ENCODE measurements at places on chromosomes 2 and 18.
A peak's percentile ranks its signal among the peaks of the same experiment; 100 is the strongest.

- no peak for DNase-seq
These were observed 45.2 kb upstream of the NOSTRIN start for GRCh38 chr2:168757223-168757622.

DNA sequence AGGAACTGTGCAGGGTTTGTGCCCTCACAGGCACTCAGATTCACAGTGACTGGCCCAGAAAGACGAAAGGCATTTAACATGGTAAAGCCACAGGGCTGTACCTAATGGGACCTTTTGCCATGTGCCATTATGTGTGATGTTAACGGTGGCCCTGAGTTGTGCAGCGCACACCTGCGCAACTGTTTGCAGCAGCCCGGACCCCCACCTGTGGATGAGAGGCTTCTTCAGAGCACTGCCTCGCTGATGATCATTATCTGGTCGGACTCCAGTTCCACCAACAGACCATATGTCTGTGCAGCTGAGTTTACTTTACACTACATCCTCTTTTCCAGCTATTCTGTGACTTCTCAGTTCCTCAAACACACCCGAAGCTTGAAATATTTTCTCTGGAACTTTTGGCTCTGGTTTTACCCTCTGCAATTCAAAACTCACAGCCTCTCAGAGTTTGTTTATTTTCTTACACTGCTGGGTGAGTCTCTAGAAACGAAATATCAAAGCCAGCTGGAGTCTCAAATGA is 35.6 kb upstream of the UBE2F start:
- DNase-seq = peak; percentile 50

DNA sequence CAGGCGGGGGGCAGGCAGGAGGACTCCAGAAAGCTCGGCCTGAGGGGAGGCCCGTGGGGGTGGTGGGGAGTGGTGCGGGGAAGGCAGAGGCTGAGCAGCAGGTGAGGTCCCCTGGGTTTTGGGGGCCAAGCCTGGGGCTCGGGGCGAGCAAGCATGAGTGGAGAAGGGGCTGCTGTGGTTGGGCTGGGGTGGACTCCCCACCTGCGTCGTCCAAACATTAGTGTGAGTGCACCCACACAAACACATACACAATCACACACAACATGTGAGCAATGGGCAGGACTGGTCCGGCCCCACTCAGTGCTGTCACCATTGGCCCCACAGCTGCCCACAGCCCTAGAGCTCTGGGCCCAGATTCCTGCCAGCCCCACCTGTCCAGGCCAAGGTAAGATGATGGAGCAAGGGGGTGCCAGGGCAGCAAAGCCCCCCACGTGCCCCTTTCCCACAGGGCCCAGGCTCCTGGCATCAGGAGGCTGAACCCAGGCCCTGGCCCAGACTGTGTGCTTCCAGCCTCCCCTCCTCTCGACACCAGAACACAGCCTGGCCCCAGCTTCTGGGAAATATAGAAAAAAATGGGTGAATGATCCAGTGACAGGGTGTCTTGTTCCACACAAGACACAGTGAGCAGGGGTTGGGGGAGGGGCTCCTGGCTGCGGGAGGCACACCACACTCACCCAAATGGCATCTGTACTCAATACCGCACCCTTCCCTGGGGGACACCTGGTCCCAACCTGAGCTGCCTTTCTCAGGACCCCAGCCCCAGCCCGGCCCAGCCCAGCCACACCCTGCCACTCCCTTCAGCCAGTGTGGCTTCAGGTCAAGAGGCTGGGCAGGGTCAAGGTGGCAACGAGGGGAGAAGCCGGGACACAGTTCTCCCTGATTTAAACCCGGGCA is 463 bp upstream of the ALPP start:
- DNase-seq = peak; percentile 6

- no peak for DNase-seq
These were observed 206.6 kb downstream of the AGPS start for GRCh38 chr2:177599139-177599688.

DNA sequence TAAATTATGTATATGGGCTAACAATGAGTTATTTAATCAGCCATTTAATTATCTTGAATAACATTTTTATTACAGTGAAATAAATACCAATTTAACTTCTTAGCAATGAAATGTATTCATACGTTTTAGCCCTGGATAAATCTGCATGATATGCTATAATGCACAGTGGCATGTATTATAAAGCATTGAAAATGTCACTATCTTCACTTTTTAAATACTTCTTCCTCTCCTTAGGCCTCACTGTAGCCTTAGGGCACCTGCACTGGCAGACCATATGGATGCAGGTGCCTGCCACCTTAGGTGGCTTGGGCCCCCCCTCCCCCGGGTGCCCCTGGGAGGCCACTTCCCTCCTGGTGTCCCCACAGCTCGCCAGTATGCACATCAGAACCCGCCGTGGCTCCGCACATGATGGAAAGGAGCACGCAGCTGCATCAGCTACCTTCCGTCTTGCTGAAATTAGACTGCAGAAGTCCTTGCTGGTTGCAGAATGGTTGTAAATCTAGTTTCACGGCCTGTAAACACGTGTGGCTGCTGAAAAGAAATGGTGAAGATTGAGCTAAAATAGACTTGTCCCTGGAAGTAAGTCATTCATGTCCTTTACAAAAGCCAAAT is 56.7 kb downstream of the ADI1 start:
- no peak for DNase-seq

DNA sequence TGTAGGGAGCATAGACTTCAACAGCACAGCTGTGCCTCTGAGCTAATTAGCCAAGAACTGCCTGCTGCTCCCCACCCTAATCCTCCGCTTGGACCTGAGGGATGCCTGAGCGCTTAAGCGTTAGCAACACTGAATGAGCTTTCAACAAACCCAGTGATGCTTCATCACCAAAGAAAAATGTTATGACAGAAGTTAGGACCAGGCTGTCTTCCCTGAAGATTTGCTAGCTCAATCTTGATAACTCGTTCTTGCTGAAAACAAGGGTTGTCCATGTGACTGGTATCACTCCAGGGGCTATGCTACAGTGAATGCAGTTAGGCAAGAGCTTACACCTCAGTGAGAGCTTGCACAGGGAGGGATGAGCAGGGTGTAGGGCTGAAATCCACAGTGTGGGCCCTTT is 190.7 kb upstream of the SIX2 start:
- DNase-seq = peak; percentile 62

DNA sequence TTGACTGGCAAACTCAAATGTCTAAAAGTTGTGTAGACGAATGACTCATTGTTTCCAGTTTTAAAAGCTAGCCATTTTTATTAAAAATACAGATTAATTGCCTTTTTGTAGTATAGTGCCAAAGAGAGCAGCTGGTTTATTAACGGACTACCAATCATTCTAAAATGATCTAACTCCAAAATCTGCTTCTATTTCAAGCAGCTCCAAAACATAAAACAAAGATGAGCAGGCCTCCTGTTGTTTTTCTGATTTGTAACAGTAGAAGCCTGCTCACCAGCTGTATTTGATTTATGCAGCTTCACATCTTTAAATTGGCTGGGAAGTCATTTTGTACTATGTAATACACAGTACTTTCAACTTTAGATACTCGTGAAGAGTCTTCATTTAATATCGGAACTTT is 171.8 kb downstream of the UBR3 start:
- peak; percentile 19 for DNase-seq

GRCh38 chr2:208618220-208618619 is 211.6 kb downstream of the PTH2R start:
- no peak for DNase-seq

- DNase-seq = no peak
These were observed 44.9 kb downstream of the ZEB2 start for GRCh38 chr2:144475044-144475443.

GRCh38 chr18:31990823-31991222 is 27.8 kb upstream of the RNF125 start:
- no peak for DNase-seq

DNA sequence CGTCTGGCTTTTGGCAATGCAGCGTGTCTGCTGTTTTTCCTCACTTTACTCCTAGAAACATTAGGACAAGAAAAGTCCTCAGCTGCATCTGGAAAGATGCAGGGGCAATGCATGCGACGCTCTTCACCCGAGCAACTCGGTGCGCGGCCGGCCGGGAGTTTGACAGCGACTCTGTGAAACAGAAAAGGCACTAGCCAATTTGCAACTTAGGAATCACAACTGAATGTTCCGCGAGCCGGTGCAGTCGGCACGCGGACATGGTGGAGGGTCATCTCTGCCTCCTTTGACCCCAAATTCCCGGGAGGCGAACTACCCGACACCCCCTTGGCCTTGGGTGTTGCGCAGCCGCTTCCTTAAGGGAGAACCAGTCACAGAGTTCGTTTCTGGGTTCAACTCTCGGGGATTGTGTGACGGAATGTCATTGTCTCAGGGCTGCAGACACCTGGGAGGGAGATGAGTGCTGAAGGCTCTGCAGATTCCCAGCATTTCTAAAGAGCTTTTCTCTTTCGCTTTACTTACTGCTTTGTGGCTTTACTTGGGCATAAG is 9.8 kb downstream of the NR4A2 start:
- DNase-seq = no peak

GRCh38 chr2:185507719-185508118 is 230.9 kb upstream of the FSIP2 start:
- DNase-seq = no peak

GRCh38 chr2:176097820-176098365 is 1.7 kb upstream of the HOXD12 start:
- no peak for DNase-seq

- peak; percentile 32 for DNase-seq
These were observed 26.8 kb upstream of the MYO1B start for GRCh38 chr2:191218292-191218898.

DNA sequence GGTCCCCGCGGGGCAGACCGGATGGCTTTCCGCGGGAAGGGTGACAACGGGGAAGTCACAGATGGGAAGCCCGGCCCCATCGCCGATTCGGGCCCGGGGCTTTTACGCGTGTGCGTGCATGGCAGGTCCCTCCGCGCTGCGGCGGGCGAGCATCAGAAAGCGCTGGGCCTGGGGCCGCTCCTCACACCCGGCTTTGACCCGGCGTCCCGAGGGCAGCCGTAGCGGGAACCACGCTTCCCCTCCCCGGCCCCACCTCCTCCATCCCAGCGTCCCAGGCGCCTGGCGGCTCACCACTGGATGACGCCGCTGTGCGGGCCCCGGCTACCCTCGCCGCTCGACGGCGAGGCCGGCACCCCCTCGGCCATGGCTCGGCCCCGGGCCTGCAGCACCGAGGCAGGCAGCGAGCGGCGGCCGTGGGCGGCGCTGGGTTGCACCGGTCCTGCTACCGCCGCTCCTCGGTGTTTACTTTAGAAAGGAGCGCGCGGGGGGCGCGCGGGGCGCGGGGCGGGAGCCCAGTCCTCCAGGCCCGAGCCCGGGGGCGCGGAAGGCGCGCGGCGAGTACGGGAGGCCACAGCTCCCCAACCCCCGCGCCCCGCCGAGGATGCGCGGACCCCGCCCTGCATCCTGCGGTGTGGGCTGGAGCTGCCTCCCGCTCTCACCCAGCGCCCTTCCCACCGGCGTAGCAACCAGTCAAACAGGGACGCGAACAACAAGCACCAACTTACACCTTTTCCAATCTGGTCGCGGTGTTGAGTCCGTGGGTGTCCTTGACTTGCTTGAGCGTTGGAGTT is 806 bp downstream of the RFX8 start:
- peak; percentile 85 for DNase-seq

DNA sequence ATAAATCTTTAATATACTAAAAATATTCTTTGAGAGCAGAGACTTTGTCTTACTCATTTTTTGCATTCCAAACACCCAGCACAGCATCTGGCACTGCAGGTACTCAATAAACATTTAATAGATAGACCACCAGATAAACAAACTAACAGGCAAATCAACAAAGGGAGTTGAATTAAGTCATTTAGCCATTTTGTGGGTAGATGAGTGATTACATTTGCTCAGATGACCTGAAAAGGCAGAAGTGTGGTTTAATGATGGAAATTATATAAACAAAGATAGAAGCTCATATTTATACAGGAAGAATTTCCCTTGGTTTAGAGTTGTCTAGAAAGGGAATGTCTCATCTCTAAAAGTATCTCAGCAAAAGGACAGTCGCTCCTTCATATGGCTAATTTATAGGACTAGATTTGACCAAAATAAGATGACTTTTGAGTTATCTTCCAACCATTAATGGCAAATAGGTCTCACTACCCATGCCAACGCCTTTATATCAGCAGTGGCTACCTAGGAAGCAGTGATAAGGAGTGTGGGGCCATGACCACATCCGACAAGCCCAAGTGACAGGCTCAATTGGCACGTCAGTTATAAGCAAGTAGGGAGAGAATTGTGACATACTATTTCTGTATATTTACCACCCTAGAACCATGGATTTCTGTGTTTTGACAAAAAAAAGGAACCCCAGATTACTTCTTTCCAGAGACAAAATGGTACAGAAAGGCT is 173.5 kb downstream of the ATAD2B start:
- no peak for DNase-seq

DNA sequence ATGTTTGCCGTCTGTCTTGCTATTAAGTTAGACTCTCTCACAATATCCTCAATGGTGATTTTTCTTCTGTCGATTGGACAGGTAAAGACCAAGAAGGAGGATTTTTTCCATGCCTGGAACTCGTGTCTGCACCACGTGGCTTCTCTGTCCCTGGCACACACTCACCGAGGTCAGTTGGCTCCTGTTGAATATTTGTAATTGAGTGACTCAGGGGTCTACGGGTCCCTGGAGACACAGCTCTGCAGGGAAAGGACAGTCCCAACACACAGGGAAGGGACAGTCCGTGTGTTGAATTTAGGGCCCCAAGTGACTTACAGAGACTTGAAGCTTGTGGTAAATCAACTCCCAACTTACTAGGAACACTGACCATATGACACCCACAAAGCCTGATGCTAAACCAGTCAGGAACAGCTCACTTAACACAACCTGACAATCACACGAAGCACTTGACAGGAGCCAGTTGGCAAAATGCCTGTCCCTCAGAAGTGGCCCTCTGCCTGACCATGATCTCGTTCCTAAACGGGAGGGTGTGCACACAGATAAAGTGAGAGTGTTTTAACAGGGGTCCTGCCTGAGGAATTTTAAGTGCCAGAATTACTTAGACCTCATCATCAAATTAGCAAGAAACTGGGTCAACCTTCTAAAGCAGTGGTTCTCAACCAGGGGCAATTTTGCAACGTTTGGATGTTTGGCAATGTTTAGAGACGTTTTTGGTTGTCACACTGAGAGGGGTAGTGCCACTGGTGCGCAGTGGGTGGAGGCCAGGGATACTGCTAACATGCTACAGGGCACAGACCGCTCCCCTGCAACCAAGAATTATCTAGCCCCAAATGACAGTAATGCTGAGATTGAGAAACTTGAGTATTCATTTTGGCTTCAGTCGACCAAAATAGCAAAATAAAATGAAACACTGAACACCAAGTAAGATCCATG is 88.9 kb upstream of the BCL2L11 start:
- DNase-seq = no peak

DNA sequence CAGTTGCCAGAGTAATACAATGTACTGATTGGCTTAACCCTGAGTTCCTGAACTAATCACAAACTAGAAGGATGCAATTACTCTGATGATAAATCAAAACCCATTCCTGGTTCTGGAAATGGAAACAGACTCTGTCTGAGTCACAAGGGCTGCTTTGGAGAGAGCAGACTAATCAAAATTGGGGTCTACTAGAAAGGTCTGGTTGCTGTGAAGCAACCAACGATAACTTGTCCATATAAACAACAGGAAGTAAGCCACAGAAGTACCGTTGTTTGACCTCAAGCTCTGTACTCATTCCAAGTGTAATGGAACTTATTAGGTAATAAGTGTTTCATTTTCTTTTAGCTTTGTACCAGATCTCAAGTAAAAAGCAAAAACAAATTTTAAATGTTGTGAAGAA is 49.7 kb downstream of the RASGRP3 start:
- DNase-seq = peak; percentile 20

- no peak for DNase-seq
These were observed 92.6 kb downstream of the USP34 start for GRCh38 chr2:61378281-61378680.

GRCh38 chr2:190800528-190800927 is 80.1 kb upstream of the GLS start:
- DNase-seq = no peak
